ENCODE measurements at places on chromosomes 6 and 20.

- no peak for DNase-seq
Measured at GRCh38 chr6:129236001-129236517, 353.1 kb downstream of the LAMA2 start.

- DNase-seq = no peak
Measured at GRCh38 chr20:14801591-14802325, 464.3 kb upstream of the FLRT3 start.

DNA sequence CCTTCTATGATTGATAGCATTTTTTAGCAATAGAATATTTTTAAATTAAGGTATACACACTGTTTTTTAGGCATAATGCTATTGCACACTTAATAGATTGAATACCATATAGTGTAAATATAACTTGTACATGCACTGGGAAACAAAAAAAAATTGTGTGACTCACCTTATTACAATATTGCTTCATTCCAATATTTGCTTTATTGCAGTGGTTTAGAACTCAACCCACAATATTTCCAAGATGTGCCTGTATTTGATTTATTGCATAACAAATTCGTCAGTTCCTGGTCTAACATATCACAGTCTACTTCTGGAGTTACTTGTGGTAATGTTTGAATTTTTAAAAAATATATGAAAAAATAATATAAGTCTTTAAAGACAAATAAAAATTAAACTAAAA is 41.9 kb upstream of the DEFB112 start:
- DNase-seq = no peak

DNA sequence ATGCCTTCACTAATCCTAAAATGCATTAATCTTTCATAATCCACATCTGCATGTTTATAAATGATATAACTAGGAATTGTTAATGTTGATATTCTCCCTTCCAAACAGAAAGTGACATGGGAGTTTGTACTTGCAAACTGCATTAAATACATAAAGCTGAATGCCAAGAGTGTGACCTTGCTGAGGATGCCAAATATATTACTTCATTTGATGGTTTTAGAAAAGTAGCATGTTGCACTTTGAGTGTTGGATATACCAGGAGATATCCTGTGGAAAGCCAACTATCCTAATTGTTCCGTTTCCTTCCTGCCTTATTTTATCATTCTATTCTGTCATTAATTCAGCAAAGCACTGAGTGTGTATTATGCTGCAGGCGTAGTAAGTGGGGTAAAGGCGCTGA is 229.8 kb downstream of the TMEM242 start:
- no peak for DNase-seq

DNA sequence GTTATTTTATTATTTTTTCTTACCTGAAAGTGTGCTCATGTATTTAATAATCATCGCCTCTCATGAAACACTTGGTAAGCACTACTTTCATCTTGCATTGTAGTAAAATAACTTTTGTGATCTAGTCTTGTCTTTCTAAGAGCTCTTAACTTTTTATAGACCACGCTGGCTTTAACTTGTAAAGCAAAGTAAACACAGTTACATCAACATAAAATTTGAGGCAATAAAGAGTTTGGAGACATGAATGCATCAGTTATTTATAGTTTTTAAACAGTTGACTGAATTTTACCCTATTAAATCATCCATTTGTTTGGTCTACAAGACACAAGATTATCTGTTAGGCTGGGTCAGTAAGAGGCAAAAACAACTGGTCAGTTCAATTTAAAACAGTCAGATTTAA is 218.5 kb upstream of the KCNQ5 start:
- no peak for DNase-seq

GRCh38 chr6:43570876-43571441 is 4.9 kb downstream of the XPO5 start:
- no peak for DNase-seq

DNA sequence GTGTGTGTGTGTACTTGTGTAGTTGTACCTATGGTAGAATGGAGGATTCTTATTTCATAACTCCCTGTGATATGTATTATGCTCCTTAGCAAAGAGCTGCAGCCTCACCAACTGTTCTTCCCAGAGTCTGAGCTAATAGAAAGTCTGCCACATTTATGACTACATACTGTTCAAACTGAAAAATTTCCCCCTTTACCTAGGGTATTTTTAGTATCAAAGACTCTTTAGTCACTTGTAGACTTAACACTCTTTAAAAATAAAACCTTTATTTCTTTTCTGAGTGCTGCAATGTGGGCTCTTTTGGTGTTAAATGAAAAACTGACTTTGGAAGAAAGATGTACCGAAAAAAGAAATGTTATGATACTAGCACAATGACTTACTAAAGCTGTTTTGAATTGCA is 39.6 kb upstream of the HS3ST5 start:
- no peak for DNase-seq

DNA sequence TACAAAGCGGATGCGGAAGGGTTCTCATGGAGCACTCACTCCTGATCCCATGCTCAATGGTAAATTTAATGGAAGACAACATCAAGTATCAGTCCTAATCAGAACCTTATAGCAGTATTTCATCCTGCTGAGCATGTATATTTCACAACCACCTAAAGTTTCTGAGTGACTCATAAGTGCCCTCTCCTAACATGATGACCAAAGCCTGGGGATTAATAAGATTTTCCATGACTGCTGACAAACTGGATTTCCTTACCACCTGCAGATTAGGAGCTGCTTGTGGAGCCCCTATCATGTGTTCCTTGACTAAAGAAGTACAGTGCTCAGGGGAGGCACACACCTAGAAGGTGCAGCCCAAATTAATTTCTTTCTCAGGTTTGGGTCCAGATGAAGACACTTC is 112.8 kb downstream of the INSM1 start:
- DNase-seq = no peak

GRCh38 chr20:58636983-58637421 is 14.1 kb upstream of the STX16 start:
- DNase-seq = peak; percentile 75

DNA sequence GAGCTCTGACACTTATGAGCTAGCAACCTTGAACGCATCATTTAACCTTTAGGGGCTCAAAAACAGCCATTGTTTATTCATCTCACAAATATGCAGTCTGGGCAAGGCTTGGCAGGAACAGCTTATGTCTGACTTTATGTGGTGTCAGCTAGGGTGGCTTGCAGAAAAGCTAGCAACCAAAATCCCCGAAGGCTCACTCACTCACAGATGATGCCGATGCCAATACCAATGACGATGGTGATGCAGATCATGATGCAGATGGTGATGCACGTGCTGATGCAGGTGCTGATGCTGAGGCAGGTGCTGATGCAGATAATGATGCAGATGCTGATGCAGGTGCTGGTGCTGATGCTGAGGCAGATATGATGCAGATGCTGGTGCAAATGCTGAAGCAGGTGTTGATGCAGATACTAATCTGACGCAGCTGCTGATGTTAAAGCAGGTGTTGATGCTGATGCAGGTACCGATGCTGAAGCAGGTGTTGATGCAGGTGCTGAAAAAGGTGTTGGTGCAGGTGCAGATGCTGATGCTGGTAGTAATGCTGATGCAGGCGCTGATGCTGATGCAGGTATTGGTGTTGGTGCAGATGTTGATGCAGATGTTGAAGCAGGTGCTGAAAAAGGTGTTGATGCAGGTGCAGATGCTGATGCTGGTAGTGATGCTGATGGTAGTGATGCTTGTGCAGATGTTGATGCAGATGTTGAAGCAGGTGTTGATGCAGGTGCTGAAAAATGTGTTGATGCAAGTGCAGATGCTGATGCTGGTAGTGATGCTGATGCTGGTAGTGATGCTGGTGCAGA is 195.6 kb downstream of the NFATC2 start:
- DNase-seq = peak; percentile 93

DNA sequence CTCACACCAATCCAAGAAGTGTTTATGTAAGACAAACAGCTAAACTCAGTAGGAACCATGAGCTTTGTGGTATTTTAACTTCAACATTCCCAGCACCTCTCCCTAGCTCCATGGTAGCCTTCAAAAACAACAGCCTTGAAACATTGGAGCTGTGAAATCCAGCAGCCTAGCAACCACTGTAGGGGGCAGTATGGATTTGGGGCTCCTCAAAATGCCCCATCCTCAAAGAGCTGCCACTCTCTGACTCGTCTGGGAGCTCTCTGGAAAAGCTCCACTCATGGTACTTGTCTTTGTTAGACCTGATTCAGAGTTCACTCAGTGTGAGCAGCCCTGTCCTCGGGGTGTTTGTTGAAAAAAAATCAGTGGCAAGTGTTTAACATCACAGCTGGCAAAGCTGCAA is 82.9 kb downstream of the KIF6 start:
- DNase-seq = no peak

- DNase-seq = no peak
Measured at GRCh38 chr6:34374069-34374468, 18.4 kb downstream of the NUDT3 start.

- DNase-seq = no peak
Measured at GRCh38 chr6:88474720-88475119, 308.6 kb upstream of the CNR1 start.

GRCh38 chr6:103783329-103783728 is 1076.4 kb downstream of the HACE1 start:
- DNase-seq = no peak

GRCh38 chr6:147033267-147033666 is 170.9 kb upstream of the STXBP5 start:
- no peak for DNase-seq

- DNase-seq = no peak
Measured at GRCh38 chr6:163311830-163312229, 102.7 kb upstream of the QKI start.

DNA sequence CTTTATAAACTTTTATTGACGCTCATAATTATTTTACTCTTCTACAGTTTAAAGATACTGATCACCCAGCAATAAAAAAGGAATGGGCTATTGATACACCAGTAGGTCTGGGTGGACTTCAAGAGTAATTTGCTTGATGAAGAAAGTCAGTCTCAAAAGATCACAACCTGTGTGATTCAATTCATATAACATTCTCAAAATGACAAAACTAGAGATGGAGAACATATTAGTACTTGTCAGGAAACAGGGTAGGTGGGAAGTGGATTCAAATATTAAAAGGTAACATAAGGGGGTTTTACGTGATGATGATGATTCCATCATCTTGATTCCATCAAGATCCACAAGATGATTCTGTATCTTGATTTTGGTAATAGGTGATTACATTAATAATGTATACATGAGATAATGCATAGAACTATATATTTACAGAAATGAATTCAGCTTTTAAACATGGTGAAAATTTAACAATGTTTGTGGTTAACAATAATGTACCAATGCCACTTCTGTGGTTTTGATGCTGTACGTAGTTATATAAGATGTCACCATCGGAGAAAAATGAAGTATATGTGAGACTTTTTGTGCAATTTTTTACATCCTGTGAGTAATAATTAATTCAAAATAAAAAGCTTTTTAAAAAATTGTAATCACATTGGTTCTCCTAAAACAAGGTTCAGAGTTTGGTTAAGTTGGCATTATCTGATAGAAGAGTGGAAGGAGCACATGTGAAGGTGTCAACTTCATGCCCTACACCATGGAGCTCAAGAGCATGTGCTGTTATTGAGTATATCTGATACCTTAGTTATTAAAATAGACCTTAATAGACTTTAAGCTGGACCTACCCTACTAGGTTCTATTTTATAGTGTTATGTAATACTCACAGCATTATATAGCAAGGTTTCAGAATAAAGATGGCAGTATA is 66.3 kb upstream of the DYNLRB1 start:
- no peak for DNase-seq

DNA sequence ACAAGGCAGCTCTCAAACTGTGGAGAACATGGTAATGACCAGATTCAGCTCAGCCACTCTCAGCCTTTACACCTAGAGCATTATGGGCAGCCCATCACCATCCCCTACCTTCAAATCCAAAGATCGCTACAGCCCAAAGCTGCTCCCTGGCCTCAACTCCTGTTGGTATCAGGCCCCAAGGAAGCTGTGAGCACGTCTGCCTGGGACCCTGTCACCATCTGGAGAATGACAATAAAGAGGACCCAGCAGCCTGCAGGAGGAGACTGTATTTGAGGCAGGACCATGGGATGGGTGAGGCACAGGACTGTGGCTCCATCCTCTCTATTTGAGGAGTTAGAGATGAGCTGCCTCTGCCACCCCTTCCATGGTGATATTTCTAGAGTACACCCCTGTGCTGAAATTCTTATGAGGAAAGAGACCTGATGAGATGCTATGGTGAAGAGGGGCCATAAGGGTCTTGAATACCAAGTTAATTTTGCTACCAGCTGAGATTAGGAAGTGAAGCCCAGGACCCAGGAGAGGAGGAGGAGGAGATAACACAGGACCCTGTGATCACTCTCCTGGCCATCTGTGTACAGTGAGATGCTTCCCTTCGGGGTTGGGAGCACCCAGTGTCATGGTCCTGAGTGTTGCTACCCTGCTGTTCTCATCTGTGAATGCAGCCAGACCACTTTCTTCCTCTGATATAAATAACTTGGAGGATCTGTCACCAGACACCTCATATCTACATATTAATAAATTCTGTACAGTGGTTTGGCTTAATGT is 19.6 kb upstream of the MICB start:
- DNase-seq = no peak

All from RWPE2 (cell line).